ENCODE measurements at places on chromosomes 1 and 21.

DNA sequence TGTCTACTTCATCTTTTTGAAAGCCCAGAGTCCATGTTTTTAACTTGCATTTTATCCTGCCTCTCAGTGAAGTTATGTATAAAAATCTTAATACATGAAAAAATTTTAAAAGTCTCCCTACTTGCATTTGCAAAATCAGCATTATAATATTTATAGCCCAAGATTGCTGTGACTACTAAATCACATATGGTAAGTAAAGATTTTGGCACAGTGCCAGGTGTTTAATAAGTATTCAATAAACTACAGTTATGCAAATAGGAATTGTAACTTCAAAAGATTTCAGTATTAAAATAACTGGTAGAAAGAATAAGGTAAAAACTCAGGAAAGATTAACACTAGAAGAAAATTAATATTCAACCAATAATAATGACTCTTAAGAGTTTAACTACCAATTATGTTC, 641.7 kb downstream of the LRRIQ3 start:
- no peak for DNase-seq

DNA sequence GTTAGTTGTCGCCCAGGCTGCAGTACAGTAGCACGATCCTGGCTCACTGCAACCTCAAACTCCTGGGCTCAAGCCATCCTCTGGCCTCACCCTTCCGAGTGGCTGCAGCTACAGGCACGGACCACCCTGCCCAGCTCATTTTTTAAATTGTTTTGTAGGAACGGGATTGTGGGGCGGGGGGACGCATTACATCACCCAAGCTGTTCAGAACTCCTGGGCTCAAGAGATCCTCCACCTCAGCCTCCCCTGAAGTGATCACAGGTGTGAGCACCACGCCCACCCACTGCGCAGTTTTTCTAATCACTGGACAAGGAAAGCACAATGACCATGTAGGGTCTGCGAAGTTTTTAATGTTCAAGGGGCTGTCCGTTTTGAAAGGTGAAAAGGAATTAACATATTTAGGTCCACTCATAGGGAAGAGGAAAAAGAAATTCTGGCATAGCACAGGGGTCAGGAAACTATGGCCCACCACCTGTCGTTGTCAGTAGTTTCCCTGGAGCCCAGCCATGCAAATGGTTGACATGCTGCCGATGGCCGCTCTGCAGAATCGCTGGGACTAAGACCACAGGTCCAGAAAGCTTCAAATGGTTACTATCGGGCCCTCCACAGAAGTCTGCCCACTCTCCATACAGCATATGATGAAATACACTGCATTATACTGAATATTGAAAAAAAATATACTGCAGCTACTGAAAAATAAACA, 26.0 kb downstream of the SETD4 start:
- no peak for DNase-seq

- DNase-seq: no peak
These were observed 235.4 kb upstream of the LYPLAL1 start for GRCh38 chr1:218938259-218938658.

DNA sequence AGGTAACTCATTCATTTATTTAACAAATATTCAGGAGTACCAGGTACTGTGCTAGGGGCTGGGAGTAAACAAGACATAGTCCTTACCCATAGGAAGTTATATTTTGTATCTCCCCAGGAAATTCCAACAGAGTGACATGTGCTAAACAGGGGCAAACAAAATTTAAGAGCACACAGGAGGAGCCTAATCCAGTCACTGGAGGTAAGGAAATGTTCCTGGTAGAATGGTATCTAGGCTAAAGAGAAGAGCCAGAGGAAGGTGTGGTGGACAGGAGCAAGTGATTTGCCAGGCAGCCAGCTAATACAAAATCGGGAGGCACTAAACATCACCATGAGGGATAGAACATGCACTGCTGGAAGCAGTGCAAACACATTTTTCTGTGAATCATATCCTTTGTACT, 10.4 kb downstream of the TEX38 start:
- DNase-seq: no peak

DNA sequence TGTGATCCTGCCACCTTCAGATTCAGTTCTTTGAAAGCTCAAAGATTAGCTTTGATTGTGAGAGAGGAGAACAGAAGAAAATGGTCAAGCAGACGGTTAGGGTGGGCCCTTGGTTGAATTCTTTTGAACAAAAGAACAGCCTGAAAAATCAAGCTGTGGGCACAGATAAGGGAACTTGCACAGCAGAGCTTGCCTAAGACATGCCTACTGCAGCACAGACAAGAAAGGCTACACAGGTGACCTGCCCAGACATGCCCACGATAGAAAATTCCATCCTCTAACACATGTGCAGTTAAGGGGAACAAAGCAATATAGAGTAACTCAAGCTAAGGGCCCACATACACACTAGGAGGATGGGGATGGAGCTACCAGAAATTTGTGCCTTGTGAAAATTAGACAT, 512.5 kb upstream of the LRRC7 start:
- no peak for DNase-seq

DNA sequence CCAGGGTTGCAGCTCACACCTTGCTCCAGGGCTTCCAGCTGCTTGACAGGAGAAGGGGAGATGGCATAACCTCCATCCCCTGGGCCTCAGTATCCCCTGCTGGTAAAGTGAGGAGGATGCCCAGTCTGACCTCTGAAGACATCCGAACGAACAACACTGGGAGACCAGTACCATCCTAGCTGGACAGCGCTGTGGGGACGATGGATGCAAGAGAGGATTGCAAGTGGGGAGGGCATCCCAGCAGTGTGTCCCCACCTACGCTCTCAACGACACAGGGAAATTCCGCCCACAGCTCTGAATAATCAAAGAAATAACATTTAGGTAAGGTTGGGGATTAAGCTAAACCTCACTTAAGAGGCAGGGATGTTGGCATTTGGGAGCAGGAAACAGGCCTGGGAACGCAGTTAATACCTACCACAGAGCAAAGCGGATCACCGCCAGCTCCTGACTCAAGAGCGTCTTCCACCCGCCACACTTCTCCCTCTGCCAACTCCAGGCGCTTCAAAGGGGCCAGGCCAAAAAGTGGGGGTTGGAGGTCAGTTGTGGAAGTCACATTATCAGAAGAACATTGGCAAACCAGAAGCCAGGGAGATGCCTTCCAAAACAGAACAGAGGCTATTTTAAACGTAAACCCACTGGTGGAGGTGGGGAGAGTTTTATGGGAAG, 47.6 kb downstream of the SSBP3 start:
- DNase-seq: no peak

DNA sequence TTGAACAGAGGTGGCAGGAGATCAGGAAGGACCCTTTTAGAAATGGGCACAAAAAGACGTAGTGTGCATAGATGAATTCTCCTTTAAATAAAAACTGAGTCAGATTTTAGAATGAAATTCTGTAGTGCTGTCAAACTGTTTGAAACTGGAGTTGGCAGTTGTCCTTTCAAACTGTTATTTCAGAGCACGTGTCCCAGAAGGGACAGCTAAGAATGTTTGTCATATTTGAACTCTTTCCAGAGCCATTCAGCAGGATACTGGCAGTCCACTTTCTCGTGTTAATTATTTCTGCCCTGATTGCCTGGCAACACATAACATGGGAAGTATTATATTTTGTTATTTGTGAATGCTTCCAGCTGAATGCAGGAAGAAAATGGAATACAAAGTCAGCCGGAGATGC, 212.3 kb upstream of the DPYD start:
- no peak for DNase-seq

DNA sequence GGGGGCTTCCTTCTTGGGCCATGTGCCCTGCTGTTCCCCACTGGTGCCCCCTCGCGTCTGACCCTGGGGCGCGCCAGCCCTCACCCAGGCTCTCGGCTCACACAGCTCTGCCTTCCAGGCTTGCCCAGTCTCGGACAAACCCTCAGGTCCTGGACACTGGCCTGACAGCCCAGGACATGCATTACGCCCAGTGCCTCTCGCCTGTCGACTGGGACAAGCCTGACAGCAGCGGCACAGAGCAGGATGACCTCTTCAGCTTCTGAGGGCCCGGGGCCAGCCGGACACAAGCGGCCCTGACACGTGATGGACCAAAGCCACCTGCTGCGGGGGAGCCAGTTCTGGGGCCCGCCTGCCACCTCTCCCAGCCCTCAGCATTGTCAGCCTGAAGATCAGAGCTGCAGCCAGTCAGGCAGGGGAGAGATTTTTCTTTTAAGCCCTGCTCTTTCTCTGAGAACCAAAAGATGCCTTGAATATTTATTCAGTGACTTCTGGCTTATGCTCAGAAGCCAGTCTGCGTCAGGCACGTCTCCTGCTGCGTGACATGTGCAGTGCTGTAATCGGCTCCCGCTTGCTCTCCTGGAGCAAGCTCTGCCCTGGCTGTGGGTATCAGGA, 23.4 kb downstream of the LDLRAP1 start:
- DNase-seq: peak; percentile 44

GRCh38 chr21:44502171-44502958, 37.6 kb downstream of the KRTAP10-1 start:
- no peak for DNase-seq

DNA sequence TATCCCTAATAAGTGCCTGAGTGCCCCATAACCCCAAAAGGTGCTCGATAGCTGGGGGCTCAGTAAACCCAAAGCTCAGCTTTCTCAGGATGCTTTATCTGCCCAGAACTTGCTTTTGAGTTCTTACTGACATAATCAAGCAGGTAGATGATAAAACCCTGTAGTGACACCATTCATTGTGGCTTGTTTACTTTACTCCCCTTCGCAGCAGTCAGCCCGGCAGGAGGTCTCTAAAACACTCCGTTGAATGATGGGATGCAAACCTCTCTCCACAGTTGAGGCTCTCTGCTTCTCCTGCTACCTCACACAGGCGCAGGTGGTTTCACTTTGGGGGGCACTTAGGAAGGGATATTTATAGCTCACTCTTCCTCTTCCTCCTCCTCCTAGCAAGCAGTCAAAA, 349.4 kb downstream of the HLX start:
- DNase-seq: no peak

DNA sequence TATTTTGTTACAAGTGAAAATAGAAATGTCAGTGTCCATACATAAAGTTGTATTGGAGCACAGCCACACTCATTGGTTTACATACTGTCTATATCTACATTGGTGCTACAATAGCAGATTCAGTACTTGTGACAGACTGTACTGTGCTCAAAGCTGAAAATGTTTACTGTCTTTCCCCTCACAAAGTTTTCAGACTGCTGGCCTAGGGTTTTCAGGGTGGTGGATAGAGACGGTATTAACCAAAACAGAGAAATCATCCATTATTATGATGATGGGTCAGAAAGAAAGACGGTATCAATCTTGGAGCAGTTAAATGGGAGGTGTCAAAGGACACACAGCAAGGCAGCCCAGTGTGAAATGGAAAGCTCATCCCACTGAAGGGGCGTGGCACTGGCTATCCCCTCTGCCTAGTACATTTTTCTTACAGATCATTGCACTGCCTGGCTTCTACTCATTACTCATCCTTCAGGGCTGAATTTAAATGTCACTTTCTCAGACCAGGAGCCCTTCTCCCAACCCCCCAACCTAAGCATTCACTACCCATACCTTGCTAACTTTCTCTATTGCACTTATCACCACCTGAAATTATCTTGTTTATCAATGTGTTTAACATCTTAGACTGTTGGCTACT, 10.2 kb downstream of the JAK1 start:
- DNase-seq: no peak

- no peak for DNase-seq
These were observed 235.1 kb downstream of the GRIK1 start for GRCh38 chr21:29704719-29705118.

GRCh38 chr1:181318858-181319235, 164.5 kb upstream of the CACNA1E start:
- DNase-seq: no peak

- no peak for DNase-seq
These were observed 5.7 kb upstream of the TTLL10 start for GRCh38 chr1:1167841-1168450.

- DNase-seq: no peak
These were observed 532.5 kb upstream of the ADGRL4 start for GRCh38 chr1:79539001-79539400.

DNA sequence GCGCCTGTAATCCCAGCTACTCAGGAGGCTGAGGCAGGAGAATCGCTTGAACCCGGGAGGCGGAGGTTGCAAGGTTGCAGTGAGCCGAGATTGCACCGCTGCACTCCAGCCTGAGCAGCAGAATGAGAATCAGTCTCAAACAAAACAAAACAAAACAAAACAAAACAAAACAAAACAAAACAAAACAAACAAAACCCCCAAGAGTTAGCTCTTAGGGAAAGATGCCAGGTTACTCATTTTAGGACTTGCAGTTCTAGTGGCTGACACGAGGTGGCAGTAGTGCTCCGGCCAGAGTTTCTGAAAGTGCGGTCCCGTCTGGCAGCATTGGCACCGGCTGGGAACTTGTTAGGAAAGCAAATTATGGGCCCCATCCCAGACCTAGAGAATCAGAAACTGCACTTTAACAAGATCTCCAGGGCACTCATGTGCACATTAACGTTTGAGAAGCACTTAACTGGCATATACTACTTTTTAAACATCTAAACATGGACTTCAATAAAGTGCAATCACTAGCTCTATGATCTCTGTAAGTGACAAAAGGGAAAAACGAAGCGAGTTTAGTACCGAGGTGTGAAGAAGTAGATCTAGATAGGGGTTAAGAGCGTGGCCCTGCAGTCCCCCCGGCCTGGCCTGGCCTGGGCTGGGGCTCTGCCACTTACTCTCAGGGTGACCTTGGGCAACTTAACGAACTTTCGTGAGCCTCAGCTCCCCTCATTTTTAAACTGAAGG, 41.9 kb upstream of the TNFRSF1B start:
- DNase-seq: peak; percentile 82

GRCh38 chr1:31532173-31532572, 44.1 kb upstream of the TINAGL1 start:
- no peak for DNase-seq

GRCh38 chr1:65378247-65378946, 42.1 kb upstream of the LEPR start:
- DNase-seq: no peak

DNA sequence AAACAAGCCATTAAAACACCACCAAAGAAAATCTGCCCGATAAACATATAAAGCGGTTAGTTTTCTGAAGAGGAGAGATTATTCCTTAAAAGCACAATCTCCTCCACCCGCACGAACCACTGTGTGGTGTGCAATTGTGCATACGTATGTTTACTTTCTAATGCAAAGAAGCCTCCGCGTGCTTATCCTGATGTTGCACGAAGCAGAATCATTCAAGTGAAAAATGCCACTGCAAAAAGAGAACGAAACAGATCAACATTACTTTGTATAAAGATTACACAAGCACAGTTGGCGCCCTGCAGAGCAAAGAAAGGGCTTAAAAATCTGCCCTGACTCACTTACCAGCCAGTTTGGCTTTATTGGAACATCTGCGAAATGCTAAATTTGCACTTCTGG, 166.8 kb downstream of the ZNF281 start:
- no peak for DNase-seq

- no peak for DNase-seq
These were observed 92.5 kb downstream of the TTC3 start for GRCh38 chr21:37165586-37165985.

- no peak for DNase-seq
These were observed 11.9 kb downstream of the ETS2 start for GRCh38 chr21:38817371-38818324.

- DNase-seq: no peak
These were observed 42.0 kb upstream of the DMBX1 start for GRCh38 chr1:46447499-46448108.
